Caudate nucleus (tissue), 63 donors: ENCODE measurements at places on chromosomes 6 and 20.

DNA sequence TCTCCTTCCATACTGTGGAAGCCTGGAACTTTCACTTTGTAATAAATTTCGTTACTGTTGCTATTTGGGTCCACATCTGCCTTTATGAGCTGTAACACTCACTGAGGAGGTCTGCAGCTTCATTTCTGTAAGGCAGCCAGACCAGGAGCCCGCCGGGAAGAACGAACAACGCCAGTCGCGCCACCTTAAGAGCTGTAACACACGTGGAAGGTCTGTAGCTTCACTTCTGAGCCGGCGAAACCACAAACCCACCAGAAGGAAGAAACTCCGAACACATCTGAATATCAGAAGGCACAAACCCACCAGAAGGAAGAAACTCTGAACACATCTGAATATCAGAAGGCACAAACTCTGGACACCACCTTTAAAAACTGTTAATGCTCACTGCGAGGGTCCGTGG lies 589.9 kb upstream of the SLC35B3 start:
- no peak for DNase-seq

DNA sequence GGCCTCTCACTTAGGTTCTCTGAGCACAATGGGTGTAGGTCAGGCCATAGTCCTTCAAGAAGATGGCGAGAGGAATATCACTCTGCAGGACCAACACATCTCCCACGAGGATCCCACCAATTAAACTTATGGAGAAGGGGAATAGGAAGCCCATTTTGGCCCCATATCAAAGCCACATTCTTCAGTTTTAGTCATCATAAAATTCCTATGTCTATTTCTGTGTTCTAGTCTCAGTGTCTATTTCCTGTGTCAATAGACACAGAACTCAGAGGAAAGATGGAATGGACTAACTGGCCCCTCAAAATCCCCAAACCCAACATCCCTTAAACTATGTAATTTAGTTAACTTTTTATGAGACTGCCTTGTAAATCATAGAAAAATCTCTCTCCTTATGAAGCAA lies 216.8 kb downstream of the HACE1 start:
- no peak for DNase-seq

- no peak for DNase-seq
These were observed 73.5 kb downstream of the ZFP64 start for GRCh38 chr20:52118016-52118623.

DNA sequence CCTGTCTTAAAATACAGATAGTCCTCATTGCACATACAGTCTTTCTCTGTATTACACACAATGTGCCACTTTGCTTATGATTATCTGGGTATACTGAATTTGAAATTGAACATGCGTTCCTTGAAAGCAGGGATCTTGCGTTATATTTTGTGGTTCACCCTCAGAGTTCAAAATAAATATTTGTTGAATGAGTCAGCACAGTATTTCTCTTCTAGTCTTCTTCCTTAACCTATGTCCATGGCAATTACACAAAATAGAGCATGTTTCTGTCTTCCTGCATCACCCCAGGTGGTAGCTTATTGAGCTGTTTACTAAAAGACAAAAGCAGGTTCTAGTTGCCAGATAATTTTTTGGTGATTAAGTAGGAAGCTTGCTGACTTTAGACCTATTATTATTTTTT lies 272.9 kb upstream of the FERMT1 start:
- no peak for DNase-seq

GRCh38 chr6:100353276-100354015 lies 111.3 kb downstream of the SIM1 start:
- DNase-seq: no peak

GRCh38 chr6:19382676-19383075 lies 454.5 kb upstream of the ID4 start:
- DNase-seq: no peak

DNA sequence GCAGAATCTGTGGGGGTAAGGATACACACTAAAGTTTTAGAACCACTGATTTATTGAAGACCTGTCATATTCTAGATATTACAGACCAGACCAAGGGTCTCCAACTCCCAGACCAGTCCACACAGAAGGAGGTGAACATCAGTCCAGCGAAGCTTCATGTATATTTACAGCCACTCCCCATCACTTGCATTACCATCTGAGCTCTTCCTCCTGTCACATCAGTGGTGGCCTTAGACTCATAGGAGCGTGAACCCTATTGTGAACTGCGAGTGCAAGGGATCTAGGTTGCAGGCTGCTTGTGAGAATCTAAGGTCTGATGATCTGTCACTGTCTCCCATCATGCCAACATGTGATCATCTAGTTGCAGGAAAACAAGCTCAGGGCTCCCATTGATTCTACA lies 5.0 kb upstream of the BCLAF1 start:
- no peak for DNase-seq

- no peak for DNase-seq
These were observed 297.2 kb downstream of the GJA1 start for GRCh38 chr6:121732641-121733040.

DNA sequence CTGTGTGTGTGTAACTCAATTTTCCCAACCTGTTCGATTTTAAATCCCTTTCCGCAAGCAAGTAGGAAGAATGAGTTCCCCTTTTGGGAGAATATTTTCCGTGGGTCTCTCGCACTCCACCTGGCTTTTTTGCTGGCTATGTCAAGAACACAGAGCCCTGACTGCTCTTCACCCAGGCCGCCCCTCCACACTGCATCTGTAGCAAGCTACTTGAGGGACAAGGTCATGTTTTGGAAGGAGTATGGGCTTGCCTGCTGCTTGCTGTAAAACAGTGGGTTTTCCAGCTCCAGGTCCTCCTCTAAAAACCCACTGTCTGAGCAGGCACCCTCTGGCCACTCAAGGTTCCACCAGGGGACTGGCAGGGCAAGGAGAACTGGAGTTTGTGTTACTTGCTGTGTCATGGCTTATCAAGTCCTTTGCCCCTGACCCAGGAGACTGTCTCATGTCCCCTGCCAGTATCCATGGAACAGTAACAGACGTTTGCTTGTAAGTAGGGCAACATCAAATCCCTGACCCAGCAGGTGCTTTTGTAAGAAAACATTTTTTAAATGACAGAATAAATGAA lies 35.5 kb upstream of the SYNJ2 start:
- DNase-seq: no peak
